ENCODE measurements at places on chromosomes 3 and 15.

DNA sequence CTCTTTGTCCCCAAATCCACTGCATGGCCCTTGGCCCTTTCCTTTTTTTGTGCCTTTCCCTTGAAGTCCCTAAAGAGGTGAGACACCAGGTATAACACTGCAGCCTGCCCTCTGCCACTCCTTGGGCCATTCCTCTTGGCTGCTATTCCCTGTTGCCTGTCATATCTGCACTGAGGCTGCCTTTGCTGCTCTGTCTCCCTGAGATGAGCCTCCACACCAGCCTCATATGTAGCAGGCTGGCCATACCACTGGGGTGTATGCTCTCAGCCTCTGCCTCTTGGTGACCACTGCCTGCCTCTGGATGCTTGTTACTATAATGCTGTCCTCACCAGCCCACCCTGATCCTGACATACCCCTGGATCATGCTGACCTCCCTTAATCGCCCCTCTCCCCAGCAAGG, 252.0 kb downstream of the CLSTN2 start:
- DNase-seq: no peak

DNA sequence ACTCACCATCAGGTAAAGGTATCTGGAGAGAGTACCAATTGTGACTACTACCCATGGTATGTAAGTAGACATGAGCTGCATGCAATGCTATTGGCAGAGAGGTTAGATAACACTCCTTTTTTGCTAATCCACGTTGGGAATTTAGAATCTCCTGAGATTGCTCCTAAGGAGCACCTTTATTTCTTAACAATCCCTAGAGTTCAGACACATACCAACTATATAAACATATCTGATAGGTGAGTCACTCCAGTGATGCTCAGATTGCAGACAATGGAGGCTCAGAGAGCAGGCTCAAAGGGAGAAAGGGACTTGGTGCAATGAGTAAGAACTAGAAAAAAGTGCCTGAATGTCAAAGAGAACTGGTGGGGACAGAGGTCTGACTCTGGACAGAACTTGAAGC, 47.0 kb upstream of the LRRFIP2 start:
- no peak for DNase-seq

GRCh38 chr15:68578175-68578979, 416 bp upstream of the CORO2B start:
- peak; percentile 80 for DNase-seq

DNA sequence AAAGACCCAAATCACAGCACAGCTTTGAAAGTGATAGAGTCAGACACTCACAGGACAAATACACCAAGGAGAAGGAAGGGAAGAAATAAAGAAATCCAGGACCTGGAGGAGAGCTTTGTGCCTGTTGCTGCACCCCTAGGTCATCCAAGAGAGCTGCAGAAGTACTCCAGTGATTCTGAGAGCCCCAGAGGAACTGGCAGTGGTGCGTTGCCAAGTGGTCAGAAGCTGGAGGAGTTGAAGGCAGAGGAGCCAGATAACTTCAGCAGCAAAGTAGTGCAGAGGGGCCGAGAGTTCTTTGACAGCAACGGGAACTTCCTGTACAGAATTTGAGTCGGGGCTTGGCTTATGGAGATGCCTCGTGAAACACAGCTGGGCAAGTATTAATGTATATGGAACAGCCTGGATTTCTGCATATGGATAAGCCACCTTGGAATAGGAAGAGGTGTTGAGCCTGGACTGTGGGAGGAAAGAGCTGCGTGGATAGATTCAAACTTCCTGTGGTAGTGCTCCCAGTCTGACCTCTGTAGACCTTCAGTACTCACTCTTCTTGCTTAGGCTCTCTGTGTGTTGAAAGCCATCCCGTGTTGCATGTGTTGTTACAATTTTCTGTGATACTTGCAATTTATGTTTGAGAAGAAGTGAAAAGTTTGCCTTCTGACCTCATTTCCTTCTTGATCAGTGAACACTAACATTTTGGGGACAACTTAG, 6.1 kb downstream of the NGRN start:
- DNase-seq: no peak

Data from HAP-1 (cell line).